ENCODE measurements at places on chromosomes 4 and X.

DNA sequence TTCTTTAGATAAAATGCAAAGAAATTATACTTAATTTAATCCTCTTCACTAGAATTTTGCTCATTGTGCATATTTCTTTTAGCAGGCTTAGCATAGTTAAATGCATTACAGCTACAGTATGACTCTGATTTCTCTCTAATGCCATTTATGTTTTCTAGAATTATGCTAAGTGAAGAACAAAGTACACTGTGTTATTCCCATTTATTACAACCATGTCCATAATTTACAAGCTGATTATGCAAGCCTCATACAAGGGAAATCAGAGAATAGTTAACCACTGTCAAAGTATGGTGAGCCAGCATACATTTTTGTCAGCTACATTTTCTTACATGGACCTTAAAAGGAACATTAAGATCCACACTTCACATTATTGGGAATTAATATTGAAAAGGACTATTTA is 99.1 kb downstream of the MAB21L2 start:
- no peak for DNase-seq

DNA sequence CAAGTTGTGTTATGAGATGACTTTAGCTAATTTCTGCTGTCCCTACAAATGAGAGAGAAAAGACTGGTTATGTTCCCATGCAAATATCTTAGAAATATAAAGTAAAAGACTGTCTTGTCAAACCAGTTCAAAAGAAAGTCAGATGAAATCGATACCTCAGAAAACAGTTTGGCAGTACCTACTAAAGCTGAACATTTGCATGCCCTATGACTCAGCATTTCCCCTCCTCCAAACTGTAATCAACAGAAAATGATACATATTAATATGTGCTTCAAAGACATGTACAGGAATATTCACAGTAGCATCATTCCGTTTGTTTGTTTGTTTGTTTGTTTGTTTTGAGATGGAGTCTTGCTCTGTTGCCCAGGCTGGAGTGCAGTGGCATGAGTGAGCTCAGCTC is 90.3 kb downstream of the ARX start:
- DNase-seq, result peak; percentile 3

DNA sequence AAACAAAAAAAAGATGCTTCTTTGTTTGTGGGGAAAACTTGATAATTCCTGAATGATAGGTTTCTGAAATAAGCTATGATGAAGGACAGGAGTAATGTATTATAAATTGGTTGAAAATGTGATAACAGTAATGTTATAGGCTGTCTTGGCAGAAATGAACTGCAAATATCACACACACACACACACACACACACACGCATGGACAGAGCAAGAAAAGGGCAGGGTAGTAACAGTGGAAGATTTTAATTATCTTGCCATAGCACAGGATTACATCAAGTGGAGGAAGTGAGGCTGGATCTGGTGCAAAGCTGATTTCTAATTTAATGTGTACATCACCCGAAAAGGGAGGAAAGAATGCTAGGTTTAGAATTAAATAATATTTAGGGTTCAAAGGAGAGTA is 97.5 kb upstream of the CXXC4 start:
- DNase-seq, result no peak

GRCh38 chr4:125262502-125262901 is 52.3 kb upstream of the FAT4 start:
- no peak for DNase-seq

GRCh38 chr4:106615410-106615945 is 246.9 kb upstream of the GIMD1 start:
- DNase-seq, result no peak

DNA sequence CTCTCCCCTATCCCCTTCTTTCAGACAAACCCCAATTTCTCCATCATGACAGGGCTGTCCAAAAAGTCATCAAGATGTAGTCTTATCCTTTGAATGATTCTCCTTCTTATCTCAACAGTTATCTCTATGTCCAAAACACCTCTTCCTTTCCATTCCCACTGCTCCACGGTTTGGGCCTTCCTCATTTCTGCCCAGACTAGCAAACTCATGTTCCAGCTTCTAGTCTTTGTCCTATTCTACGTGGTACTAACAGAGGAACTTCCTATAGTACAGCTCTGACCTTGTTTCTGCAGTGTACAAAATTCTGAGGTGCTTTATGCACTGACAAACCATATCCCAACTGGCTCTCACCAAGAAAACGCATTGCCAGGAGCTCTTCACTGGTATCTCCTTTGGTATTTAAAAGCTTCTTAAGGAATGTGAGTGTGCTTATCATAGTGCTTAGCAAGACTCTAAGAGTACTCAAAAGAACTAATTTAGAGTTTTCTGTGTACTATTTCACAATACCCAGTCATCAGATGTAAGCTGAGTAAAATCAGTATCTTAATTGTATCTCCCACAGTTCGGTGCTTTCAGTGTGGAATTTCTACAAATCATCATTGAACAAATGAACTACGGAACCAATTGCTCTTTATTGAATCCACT is 65.5 kb downstream of the MAML3 start:
- DNase-seq, result no peak

GRCh38 chr4:158624889-158625478 is 46.7 kb downstream of the C4orf46 start:
- DNase-seq, result peak; percentile 84

DNA sequence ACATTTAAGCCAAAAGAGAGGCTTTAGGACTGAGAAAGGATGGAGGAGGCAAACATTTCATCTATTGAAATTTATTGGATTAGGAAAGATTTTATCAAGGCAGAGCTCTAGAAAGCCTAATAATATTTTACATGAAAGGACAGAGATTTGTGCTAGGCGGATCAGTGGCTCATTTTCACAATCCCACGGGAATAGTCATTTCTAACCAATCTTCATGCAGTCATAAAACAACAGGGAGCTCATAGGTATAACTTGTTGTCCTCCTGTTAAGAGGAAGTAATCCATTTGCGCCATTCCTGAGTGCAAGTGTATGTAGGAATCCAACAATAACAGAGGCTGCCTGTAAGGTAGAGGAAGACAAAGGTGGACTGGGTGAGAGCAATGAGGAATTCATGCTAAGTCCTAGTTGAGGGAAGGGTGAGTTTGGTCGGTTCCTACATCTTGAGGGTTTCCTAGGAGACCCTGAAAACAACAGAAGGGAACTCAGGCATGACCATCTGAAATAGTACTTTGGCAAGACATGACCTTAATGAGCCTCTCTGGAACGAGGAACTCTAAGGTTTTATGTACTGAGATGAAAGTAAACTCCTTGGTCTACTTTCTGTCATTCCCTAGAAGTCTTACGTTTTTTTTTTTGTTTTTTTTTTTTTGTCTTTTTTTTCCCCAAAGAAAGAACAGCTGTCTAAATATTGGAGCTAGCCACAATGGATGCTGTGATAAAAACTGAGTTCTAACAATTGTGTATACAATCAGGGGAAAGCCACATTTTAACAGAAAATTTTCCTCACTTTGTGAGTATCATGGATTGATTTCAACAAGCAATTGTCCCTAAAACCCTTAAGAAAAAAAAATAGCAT is 89.7 kb downstream of the GEMIN8 start:
- DNase-seq, result no peak

GRCh38 chr4:71878376-71878775 is 94.5 kb upstream of the GC start:
- DNase-seq, result no peak

GRCh38 chr4:2484993-2485392 is 16.1 kb downstream of the RNF4 start:
- DNase-seq, result peak; percentile 81

DNA sequence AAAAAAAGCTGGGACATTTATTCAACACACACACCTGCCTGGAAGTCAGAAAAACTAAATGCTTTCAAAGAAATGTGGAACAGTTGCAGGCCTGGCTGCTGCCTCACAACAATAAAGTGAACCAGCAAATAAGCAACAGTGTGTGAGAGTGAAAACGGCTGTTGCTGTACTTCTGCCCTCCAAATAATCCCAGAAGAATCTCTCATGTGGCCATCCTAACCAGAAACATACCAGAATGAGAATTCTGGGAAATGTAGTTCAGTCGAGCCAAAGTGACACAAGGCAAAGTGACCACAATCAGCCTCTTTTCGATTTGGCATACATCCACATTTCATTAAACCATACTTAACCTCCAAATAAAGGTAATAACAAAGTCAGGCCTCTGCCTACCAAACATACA is 204.5 kb downstream of the SLC7A11 start:
- DNase-seq, result no peak

GRCh38 chr4:27720010-27720766 is 859.5 kb downstream of the STIM2 start:
- no peak for DNase-seq

GRCh38 chr4:155745984-155746383 is 12.8 kb upstream of the GUCY1B1 start:
- no peak for DNase-seq

GRCh38 chrX:12771445-12772069 is 19.7 kb upstream of the PRPS2 start:
- peak; percentile 84 for DNase-seq

- DNase-seq, result peak; percentile 34
These were observed 787 bp upstream of the TMSB15A start for GRCh38 chrX:102517326-102517725.

DNA sequence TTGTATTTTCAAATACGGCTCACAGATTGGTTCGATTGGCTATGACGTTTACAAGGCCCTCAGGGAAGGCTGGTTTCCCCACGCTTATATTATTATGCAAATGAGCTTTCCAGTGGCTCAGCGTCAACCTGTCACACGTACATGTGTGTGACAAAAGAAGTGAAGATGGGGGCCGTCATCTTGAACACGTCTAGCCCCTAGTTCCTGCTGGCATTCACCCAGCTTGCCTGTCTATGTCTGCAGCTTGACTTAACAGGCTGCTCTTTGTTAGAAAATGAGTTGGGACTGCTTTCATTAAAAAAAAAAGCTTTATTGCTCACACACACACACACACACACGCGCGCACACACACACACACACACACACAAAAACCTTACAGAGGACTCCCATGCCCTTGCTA is 283.6 kb upstream of the CTSO start:
- no peak for DNase-seq

DNA sequence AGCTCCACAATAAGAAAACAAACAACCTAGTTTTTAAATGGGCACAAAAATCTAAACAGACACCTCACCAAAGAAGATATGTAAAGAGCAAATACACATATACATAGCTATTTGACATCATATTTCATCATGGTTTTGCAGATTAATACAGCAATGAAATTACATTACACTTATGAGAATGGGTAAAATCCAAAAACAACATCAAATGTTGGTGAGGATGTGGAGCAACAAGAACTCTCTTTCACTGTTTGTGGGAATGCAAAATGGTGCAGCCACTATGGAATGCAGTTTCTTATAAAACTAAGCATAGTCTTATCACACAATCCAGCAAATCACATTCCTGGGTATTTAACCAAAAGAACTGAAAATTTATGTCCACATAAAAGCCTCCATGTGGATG is 25.0 kb downstream of the TLR6 start:
- DNase-seq, result no peak

GRCh38 chrX:39605183-39605582 is 492.6 kb downstream of the BCOR start:
- no peak for DNase-seq

DNA sequence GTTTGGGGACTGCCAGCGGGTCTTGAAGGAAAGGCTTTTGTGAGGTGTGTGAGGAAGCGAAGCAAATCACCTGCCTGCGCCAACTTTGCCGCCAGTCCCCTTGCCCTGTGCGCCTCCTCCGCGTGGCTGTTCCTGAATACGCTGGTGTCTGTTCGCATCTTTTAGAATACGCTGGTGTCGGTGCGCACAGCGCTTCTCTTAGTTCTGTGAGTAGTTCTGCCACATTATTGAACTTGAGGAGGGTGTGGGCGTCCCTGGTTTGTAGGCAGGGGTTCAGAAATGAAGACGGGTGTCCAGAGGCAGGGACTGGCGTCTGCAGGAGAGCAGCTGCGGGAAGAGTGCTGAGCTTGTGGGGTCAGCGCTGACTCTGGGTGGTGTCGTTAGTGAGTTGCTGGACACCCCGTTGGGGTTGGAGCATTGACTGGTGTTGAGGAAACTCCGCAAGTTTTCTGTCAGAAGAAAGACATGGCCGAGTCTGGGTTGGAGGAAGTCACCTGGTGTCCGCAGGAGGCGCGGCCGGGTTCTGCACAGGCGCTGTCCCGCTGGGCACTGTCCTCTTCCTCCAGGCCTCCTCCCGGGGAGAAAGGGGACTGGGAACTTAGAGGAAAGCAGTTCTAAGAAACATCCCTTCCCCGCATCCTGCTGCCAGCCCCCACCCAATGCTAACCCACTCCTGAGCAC is 930 bp downstream of the ZNF718 start:
- DNase-seq, result peak; percentile 62
